KBM-7 (cell line): ENCODE measurements at places on chromosomes 16 and 17.

DNA sequence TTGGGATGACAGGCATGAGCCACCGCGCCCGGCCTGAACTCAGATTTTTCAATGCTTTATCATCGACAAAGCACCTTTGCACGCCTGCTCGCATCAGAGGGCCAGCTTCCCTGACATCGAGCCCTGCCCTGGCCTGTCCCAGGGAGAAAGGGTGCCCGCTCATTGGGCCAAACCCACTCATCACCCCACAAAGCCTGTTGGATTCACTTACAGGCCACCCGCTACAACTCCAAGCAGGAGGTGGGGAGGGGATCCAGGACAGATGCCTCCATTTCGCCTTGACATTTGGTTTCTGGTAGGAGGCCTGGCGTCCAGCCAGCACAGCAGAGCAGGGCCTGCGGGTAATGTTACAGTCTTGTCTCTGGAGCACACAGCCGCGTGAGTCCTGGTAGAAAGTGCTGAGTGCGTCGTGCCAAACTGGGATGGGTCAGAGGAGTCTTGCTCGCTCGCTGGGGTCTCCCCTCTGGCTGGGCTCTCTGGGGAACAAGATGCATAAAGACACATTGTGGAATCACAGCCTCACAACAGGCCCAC lies 19.8 kb downstream of the SMTNL2 start:
- no peak for DNase-seq

- no peak for DNase-seq
These were observed 1.4 kb downstream of the PRSS8 start for GRCh38 chr16:31134091-31134571.

DNA sequence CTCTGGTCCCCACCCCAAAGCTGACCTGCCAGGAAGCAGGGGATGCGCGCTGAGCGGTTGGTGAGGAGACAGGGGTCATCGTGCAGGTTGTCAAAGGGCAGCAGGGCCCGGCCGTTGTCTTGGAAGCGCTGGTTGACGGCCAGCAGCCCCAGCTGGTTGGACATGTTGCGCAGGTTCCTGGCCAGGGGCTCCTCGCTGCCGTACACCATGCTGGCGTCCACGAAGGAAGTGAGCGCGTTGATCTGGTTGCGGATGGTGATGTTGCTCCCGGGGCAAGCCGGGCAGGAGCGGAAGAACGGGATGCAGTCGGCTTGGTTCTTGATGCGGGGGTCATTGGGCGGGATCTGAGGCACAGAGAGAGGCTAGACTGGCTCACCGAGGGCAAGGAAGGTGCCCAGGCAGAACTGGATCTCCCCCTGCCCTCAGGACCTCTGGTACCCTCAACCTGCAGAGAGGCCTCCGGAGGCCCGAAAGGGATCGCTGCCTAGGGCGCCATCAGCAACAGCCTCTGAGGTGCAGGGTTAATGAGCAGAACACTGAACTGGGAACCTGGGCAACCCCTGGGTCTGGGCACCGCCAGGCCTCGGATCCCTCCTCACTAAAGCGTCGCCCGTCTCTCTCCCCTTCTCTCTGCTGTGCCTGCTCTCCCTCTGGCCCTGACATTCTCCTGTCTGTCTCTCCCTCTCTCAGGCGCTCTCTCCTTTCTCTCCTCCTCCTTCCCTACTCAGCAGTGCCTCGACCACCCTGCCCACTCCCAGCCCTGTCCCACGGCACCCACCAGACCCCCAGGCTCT lies 2.7 kb downstream of the MPO start:
- no peak for DNase-seq

GRCh38 chr16:3859889-3860288 lies 20.6 kb downstream of the CREBBP start:
- DNase-seq, result no peak

DNA sequence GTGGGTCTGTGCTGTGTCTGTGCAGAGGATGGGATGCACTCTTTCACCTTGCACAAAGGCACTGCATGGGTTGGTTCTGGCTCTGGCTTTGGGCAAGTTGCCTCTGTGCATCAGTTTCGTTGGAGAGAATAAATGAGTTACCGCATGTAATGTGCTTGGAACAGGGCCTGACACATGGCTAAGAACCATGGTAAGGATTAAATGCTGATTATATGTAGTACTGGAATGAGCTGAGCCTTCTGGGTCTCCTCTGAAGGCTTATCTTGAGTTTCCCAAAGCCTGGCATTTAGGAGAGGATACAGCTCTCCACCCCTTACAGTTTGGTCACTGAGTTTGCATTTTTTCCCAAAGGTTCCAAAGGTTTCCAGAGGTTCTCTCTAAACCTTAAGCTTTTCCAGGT lies 69.1 kb downstream of the KSR1 start:
- DNase-seq, result no peak

DNA sequence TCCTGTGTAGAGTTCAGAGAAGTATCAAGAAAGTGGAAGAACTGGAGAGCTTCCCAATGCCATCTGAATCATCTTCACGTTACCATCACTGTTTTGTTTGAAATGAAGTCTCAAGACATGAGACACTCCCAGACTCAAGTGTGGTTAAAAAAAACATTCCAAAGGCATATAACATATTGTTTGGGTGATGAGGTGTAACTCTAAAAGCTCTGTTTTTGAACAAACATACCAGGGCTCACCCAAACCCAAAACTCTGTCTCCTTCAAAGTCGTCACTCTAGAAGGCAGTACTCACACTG lies 6.3 kb upstream of the ZCCHC14 start:
- no peak for DNase-seq

GRCh38 chr16:70573451-70574121 lies 50.0 kb downstream of the SF3B3 start:
- no peak for DNase-seq
